ENCODE measurements at places on chromosomes 3 and 15. TPM values are rescaled to one million over a fixed set of nuclear protein-coding genes. Genes with fewer than 3 reads are reported as not detected.

DNA sequence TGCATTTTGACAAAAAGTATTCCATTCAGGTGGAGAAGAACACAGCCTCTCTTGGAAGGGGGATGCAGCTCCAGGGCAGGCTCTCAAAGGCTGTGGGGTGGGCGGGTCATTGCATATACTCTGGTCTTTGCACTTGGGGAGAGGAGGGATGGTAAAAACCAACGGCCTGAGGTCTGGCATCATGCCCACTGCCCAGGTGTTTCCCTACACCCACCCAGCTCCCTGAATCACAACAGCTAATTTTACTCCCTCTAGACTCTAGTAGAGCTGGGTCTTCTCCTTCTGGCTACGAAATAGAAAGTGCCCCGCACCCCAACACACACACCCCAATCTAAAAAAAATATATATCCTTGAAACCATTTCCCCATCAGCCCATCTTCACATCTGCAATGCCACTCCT, 1.0 kb downstream of the MYLK start:
- DNase-seq: no peak

DNA sequence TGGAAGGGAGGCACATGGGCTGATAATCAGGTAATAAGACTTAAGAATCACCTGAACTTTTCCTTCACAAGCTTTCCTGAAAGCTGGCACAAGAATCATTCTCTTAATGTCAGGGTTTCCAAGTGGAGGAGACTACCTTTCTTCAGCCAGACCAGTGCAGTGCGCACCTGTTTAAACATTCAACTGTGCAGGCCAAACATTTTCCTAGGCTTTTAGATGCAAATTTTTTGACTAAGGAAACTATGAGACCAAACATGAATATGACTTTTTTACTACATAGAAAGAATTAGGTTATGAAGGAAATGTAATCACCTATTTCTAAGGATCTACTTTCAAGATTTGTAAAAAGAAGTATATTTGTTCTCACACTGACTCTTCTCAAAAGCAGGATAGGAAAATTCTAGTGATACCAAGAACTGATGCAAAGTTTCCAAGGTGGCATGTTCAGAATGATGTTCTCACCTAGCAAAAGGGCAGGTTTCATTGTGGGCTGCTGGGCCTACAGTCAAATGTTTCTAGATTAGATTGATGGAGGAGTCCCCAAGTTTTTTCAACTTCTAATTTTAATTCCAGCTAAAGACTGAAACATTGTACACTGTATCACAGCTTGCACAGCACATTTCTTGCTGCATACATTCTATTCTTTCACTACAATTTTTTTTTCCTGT, 339.1 kb downstream of the TIGIT start:
- no peak for DNase-seq

DNA sequence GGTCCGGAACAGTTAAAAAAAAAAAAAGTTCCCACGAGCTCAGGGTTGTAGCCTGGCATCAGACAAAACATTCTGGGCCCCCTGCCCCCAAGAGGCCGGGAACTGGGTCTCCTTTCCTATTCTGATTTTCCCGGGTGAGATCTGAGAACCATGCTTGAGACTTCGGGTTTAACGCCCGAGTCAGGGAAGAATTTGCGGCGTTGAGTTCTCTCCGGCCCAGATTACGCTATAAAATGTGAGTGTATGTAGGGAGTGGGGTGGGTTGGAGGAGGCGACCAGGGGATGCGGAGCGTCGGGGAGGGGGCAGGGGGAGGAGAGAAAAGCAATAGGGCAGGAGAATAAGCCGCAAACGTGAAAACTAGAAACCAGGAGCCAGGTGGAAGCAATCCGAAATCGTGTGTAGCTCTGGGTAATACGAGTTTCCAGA, 2.7 kb downstream of the ZIC1 start:
- DNase-seq: no peak

DNA sequence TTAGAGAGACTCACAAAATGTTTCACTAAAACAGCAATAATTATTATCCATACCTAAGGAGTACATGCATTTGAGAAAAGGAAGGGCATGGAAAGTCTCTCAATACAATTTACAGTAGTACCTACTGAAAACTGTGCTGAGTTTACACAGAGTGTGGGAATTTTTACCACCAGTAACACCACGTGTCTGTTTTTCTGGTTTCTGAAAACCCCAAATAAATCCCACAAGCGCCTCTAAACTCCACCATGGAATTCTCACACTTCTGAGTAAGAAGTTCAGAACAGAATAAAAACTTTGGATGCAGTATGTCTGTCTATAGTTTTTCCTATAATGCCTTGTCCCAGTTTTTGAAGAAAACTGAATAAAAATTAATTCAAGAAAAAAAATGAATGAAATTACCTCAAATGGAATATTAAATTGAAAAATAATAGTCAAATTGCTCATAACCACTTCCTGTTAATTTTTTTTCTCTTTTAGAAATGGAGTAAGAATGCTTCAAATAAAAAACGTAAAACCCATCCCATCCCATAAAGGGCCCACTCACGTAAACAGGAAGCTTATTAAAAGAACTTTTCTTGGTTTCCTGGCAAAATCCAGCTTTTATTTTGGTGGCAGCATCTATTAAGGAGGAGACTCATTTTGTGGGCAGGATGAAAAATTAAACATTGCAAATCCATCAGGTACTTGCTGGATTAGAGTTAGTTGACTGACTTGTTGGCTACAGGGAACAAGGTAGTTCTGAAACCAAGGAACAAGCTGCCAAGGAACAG, 378.1 kb downstream of the TIGIT start:
- no peak for DNase-seq

GRCh38 chr15:81294516-81294880, 29.4 kb downstream of the STARD5 start:
- no peak for DNase-seq

DNA sequence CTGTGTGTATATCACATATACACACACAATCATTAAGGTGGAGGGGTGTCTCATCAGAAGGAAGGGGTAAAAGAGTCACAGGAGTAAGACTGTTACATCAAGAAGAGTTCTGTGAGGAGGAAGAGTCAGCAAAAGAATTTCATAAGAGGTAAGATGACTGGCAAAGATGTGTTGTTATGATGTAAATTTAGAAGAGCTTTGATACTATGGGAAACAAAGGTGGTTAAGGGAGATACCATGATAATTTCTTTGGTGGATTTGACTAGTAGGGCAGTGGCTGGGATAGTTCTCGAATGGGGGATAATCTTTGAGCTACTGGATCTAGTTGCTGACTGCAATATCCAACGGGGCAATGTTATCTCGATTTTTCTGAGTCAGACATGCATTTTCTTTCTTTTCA, 61.6 kb downstream of the STAG1 start:
- no peak for DNase-seq

GRCh38 chr3:131786386-131786785, 248.4 kb downstream of the CPNE4 start:
- no peak for DNase-seq

DNA sequence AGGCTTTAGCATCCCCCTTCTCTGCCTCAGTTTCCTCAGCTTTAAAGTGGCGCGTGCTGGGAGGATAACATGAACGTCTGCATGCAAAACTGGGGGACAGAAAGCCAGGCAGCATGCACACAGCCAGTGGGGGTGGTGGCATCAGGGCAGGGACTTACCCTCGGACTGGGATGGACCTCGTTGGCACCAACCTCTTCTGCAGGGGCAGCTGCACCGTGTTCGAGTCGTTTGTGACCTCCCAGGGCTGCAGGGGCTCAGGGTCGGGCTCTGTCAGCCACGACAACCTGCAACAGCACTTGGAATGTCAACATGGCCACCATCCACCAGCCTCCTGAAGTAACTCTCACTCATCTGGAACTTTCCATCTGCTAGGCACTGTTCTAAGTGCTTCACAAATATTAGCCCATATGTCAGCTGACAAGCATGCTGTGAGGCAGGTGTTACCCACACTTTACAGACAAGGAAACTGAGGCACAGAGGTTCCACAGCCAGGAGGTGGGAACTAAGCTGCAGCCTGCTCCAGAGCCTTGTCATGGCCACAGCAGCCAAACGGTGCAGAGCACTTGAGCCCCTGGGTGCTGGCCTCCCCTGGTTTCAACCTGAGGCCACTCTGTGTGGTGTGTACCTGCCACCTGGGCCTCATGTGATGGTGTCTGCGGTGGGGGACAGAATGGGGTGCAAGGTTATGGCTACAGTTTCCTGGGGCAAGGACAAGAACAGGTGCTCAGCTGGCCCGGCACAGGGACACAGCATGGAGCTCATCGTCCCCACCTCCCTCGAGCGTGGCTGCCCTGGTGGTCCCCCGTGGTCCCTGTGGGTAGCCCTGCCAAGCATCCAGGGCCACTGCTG, 6.7 kb downstream of the C3orf22 start:
- no peak for DNase-seq

- DNase-seq: no peak
Observed at GRCh38 chr15:70556779-70557178, 206.6 kb downstream of the UACA start.

DNA sequence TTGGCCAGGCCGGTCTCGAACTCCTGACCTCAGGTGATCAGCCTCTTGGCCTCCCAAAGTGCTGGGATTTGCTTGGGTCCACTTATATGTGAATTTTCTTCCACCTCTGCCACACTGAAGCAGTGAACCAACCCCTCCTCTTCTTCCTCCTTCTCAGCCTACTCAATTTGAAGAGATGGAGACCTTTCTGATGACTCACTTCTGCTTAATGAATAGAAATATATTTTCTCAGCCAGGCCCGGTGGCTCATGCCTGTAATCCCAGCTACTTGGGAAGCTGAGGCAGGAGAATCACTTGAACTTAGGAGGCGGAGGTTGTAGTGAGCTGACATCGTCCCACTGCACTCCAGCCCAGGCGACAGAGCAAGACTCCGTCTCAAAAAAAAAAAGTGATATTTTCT, 46.8 kb upstream of the GATM start:
- no peak for DNase-seq

DNA sequence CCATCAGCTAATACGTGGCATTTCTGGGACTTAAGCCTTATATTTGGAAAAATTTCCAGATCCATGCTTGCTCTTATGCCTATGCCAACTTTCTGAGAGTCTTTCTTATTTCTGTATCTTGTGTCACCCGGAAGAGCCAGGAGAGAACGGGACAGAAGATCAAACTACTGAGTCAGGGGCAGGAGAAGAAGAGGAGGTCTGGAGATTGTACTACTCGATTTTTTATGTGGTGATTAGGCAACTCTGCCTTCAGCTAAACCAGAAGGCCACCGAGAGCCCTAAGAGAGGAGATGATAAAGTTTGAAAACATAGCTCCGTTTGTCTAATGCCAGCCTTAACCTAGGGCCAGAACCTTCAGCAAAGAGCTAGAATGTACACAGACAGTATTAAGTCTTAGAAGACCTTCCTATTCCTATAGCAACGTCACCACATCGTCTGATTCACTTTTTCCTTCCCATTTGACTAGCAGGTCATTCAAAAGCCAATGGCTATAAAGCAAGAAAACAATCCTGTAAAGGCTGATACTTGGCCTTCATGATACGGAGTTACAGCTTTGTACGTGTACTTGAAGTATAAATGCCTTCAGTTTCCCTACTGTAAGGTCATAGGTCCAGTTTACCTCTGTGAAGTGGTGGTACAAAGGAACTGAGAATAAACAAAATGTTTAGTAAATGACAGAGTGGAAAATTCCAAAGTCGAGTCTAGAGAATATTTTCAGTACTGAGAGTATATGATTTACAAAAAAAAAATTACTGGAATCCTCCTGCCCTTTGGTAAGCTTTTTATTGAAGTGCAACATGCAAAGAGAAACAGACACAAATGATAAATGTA, 96.1 kb upstream of the ICE2 start:
- no peak for DNase-seq

- no peak for DNase-seq
Observed at GRCh38 chr3:190912736-190913135, 50.2 kb upstream of the GMNC start.

DNA sequence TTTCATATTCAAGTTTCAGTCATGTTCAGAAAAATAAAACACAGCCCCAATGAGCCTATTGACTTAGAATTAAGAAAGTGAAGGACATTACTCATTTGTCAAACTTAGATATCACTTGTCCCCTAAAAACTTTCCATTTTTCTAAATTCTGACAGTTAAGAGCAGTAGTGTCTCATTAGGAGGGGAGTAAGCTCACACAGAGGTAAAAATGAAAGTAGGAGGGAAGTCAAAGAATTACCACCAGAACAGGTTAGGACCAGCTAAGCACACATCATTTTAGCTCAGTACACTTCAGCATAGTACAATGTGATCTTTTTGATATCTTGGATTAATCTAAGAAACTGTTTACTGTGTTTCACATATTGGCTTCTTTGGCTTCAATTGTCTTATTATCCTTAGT, 64.3 kb downstream of the OSTN start:
- DNase-seq: no peak

DNA sequence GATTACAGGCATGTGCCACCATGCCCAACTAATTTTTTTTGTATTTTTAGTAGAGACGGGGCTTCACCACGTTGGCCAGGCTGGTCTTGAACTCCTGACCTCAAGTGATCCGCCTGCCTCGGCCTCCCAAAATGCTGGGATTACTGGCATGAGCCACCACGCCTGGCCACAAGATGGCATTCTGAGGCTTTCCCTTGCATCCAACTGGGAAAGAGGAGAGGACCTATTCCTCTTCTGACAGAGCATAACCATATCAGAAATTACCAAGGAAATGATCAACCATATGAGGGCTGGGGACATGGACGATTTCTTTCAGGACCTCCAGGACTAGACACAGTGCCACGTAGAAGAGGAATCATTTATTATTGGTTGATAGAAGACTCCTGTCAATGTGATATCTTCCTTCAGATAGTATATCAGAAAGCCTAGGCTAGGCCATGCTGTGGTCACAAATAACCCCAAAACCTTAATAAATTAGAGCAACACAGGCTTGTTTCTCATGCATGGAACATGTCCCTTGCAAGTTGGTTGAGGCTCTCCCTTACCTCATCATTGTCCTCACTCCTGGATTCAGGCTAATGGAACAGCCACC, 372.3 kb upstream of the IL12A start:
- DNase-seq: peak; percentile 67

- DNase-seq: no peak
Observed at GRCh38 chr15:63231706-63232105, 42.3 kb downstream of the RAB8B start.

DNA sequence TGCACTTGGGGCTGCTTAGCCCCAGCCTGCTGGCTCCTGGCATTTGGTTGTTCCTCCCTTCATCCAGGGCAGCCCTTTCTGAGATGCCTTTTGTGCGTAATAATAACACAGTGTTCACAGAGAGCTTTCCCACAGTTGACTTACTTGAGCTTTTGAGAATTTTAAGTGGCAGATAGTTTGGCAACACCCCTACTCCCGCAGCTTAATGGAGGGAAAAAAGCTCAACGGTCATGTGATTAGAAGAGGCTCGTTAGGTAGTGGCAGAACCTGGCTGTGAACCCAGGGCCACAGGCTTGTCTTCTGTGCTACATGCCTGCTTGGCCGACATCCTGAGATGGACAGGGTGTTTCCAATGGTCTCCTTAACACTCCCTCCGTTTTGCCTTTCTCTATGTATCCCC, 4.7 kb downstream of the KBTBD13 start:
- DNase-seq: no peak

Gene IQCF5
- total RNA-seq: not detected

Gene TMEM158
- total RNA-seq: 1.9 TPM

Gene RARB
- not detected for total RNA-seq

Gene GPR62
- not detected for total RNA-seq

Gene ACKR4
- not detected for total RNA-seq

Gene MST1R
- 66.4 TPM for total RNA-seq

Gene DISP2
- total RNA-seq: 1.8 TPM

Gene TLR9
- total RNA-seq: not detected

Gene CYP1A2
- not detected for total RNA-seq

Gene QRICH1
- 97.2 TPM for total RNA-seq

Gene PARP14
- 23.8 TPM for total RNA-seq

Gene PP2D1
- total RNA-seq: not detected
